ENCODE measurements at places on chromosomes 16 and 17. TPM values are rescaled to one million over a fixed set of nuclear protein-coding genes. Genes with fewer than 3 reads are reported as not detected.

- no peak for DNase-seq
These were observed 3.3 kb upstream of the SLFN12L start for GRCh38 chr17:35540589-35541404.

DNA sequence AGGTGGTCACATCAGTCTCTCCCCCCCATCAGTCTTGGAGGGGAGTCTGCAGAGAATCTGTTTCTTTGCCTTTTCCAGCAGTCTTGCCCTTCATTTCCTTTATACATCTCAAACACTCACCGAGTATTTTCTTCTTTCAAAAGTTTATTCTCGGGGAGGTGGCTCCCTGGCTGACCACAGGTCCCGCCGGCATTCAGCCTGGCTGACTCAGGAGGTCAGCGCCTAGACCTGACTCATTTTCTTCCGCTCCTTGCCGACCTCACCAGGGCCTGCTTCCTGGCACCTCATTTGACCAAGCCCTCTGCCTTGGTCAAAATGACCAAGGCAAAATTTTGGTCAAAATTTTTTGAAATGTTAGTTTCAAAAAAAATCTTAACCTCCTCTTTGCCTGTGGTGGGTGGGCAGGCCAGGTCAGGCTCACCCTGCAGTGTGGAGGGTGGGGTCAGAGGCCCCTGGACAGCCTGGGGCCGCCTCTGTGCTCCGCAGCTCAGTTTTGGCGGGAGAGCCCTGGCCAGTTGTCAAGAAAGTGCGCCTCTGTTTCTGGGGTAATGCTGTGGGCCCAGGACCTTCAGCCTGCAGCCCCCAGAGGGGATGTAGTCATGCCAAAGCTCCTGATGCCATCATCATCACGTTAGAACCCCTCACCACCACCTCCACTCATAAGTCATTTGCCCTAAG lies 165.6 kb downstream of the SPECC1 start:
- no peak for DNase-seq

DNA sequence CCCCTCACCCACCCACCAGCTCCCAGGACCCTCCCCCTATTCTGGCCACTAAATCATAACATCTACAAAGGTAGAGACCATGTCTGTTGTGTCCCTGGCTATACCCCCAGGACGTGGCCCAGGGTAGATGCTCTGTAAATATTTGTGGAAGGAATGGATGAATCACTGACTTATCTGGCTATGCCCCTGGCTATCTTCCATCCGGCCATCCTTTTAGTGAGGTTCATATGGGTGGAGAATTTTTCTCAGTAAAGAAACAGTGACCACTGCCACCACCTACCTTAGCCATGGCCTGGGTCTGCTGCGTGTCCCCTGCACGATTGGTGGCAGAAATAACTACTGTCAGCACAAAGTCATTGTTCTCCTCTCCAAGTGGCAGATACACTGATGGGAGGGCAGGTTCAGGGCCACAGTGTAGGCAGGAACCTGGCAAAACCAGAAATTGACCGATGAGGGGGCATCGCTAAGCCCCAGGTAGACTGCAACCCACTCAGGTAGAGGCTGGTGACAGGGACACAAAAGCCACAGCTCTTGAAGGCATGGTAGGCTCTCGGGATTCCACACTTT lies 63.1 kb upstream of the BCO1 start:
- DNase-seq: no peak

DNA sequence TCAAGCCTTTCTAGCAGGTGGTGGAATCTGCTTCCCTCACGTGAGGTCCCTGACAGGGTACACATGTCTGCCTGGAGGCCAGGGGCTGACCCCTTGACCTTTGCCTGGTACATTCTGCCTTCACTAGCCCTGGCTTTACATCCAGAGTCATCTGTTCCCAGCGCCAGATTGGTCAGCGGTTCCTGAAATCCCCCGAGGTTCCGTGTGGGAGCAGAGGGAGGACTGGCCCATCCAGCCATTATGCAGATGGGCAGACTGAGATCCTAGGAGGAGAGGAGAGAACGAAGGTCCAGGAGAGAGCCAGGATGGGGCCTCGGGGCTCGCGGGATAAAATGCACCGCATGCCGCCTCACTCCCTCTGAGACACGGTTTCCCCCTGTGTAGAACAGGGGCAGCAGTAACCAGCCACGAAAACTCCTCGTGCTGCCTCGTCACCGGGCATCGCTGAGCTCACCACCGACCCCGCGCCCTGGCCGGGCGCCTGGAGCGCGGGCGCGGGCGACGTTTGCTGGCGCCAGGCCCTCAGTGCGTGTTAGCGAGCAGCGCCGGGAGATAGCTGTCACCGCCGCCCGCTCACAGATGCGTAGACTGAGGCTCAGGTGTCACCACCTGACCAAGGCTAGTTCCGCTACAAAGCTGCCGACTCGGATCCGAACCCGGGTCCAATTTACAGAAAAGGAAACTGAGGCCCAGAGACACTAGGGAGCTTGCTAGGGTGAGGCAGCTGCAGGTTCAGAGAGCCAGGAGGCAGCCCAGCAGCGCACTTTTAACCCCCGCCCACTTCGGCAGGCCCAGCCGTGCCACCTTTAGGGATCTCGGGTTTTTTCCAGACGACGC lies 811 bp upstream of the MAP2K3 start:
- peak; percentile 54 for DNase-seq

GRCh38 chr17:82527898-82528297 lies 8.4 kb downstream of the FOXK2 start:
- no peak for DNase-seq

DNA sequence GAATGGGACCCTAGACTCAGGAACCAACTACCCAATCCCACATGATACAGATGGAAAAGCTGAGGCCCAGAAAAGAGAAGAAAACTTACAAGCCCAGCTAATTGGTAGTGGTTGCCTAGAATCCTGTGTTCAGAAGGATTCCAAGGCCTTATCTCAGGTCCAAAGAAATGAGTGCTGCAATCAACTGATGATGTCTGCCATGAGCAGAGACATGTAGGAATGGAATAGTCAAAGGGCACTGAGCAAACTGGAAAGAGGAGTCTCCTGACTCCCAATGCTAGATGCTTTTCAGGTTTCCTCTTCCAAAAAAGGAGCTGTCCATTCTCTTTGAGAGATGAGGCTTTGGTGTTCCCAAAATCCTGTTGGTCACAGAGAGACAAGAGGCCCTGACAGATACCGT lies 210.6 kb downstream of the ZNF423 start:
- DNase-seq: no peak

- no peak for DNase-seq
These were observed 145.3 kb downstream of the FOXL1 start for GRCh38 chr16:86723689-86724088.

- no peak for DNase-seq
These were observed 23.6 kb upstream of the YWHAE start for GRCh38 chr17:1423456-1424135.

The GCGR gene
- total RNA-seq: 0.52 TPM

DNA sequence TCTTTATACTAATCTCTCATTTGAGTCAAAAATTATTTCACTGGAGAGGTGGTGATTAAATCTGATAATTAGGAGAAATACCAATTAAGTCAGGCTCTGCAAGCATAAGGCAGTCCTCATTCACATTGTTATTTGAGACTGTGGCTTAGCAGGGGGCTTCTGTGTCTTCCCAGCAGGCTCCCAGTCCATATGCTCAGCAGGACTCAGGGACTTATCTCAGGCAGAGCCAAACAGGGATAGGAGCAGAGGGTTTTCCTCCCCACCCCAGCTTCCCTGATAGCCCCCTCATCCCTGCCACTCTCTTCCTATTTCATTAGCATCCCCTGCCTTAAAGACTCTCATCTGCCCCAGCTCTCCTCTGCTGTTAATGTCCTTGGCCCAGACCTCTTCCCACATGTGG lies 104.3 kb upstream of the DNAH9 start:
- no peak for DNase-seq

DNA sequence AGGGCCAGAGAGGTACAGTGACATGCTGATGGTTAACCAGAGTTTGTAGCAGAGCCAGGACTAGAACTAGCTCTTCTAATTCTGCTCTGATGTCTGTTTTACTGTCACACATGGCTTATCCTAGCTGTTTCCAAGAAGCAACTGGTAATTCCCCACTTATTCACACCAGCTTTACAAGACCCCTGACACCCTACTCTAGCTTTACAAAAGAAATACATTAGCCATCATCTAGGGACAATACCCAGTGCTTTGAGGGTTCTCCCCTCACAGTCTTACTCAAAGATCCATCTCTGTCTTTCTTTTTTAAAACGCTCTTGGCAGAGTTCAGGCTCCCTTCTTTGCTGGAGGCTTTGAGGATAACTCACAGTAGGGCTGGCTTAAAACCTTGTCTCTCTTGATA lies 197.3 kb upstream of the PMFBP1 start:
- no peak for DNase-seq

The KCNJ16 gene
- total RNA-seq: 58.6 TPM

DNA sequence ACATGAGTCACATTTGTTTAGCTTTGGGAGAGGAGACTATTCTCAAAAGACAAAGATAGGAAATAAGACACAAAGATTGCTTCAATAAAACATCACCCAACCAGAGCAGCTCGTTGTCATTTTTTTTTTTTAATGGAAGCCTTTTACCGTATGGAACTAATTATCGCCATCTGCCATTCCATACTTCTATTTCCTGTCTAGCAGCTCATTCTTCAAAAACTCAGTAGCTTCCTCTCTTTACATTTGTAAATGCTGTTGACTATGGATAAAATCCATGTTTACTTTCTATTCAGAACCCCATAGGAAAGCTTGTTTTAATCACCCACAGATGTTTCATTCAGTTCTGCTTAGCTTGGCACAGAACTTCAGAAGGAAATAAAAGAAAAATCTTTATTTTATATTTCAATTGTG lies 110.0 kb upstream of the PSMD7 start:
- DNase-seq: no peak

The TVP23A gene
- not detected for total RNA-seq

- DNase-seq: peak; percentile 16
These were observed 745 bp upstream of the ABCC1 start for GRCh38 chr16:15948532-15949209.

DNA sequence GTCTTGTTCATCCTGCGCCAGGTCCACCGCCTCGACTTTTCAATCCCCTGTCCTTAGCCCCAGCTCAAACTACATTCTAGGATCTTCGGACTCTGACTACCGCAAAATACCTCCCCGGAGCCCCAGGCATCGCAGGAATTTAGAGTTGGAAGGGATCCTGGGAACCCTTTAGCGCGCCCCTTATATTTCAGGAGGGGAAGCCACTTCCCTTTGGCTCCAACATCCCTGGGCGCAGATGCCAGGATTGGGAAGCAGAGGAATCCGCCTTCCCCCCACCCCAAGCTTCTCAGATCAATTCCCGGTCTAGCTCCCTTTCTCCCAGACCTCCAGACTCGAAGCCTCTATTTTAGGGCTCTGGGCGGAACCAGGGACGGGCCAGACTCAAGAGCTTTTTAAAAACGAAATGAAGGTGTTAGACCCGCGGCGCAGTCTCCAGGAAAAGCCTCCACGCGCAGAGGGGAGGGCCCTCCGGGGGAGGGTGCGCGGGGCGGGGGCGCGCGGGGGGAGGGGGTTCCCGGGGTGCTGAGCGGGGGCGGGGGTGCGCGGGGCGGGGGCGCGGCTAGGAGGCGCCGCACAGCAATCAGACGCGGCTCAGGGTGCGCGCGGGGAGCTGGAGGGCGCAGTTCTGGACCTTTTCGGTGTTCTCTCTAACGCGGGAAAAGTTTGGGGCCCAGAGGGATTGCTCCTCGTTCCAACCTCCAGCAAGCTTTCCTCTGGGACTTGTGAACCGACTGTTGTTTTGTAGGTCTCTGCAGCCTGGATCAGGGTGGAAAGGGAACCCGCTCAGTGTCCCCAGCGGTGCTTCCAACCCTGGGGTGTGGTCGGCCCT lies 1.6 kb downstream of the AHSP start:
- DNase-seq: peak; percentile 6

- peak; percentile 19 for DNase-seq
These were observed 47.3 kb downstream of the CCDC42 start for GRCh38 chr17:8697323-8697741.

The SLC47A1 gene
- total RNA-seq: not detected

- no peak for DNase-seq
These were observed 3.1 kb downstream of the DHRS11 start for GRCh38 chr17:36594626-36595401.

DNA sequence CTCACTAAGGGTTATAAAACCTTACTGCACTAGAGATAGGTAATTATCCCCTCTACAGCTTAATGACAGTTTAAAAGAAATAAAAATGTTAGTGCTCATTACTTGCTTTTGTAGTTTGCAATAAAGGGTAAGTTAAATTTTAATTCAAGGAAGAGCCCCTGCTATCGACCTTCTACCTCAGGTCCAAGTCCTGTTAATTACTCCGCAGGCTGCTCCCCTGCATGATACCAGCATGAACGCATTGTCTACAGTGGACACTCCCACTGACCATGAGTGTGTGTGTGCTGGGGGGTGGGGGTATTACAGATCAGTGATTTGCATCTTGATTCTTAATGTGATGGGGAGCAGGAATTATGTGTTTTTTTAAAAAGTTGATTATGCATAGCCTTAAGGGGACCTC lies 103.1 kb downstream of the AATF start:
- no peak for DNase-seq

The TMEM114 gene
- total RNA-seq: not detected

The PLSCR3 gene
- total RNA-seq: 15.8 TPM

DNA sequence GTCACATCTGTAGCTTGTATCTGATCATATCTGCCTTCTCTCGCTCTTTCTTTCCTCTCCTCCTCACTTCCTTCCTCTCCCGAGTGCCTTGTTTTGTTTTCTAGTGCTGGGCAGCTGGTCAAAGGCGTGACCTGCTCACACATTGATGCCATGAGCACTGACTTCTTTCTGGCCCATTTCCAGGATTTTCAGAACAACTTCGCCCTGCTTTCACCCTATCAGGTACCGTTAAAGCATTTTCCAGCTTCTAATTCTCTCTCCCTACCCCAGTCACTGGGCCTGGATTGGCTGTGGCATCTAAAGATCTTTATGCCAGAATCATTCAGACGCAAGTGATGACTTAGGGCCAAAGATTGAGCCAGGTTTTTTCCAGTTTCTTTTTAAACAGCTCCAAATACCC lies 55.5 kb downstream of the OTOA start:
- no peak for DNase-seq

GRCh38 chr17:80318166-80318565 lies 57.5 kb downstream of the RNF213 start:
- DNase-seq: no peak

The KRTAP4-3 gene
- not detected for total RNA-seq

The RPGRIP1L gene
- 2.9 TPM for total RNA-seq

The FOXC2 gene
- 0.66 TPM for total RNA-seq

The TMEM106A gene
- 6.9 TPM for total RNA-seq

The ZG16B gene
- not detected for total RNA-seq

Measured in body of pancreas (tissue), 4 donors.